ENCODE measurements at places on chromosomes 1 and 21. TPM values are rescaled to one million over a fixed set of nuclear protein-coding genes. Genes with fewer than 3 reads are reported as not detected.

SLC30A10 gene
- total RNA-seq: 56.5 TPM

SPRR2E gene
- total RNA-seq: not detected

FAM229A gene
- 3.3 TPM for total RNA-seq

CFAP141 gene
- not detected for total RNA-seq

DNA sequence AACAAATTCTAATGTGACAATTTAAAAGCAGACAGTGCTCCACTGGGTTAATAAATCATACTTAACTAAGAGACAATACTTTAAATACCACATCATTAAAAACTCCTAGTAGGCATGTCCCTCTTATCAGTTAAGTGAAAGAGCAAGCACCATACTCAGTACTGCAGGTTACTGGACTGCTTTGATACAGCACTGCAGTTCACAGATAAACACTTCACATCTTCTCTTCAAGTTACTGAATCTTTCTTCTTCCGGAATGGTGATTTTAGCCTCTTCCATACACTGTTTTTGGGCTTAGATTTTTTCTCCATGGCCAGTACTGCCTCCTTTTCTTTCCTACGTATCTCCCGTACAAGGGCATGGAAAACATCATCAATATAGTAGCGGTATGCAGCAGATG lies 11.0 kb downstream of the RIT1 start:
- DNase-seq: no peak

DNA sequence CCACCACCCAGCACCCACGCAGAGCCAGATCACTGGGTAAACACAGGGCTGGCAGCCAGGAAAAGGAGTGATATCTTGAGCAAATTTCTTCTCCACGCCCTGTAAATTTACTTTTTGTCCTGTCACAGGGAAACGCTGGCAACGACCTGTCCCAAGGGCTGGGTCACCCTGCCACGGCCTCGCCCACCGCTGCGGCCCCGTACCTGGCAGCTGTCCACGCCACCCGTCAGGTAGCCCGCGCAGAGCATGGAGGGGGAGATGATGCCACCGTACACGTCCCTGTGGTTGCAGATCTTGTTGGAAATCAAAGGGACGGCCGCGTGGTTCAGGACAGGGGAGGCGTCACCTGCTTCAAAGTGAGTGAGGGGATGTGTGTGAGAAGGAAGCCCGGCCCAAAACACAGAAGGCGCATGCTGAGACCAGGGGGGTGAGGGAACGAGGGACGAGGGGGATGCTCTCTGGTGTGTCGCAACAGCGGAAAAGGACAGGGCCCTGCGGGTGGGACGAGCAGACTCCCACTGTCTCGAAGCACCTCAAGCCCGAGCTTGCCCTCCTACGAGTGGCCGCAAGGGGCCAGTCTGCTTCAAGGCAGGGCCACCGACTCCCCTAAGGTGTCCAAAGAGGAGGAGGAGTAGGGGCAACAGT lies 10.1 kb upstream of the TFF1 start:
- no peak for DNase-seq

- DNase-seq: peak; percentile 88
These were observed 18.1 kb downstream of the GPR157 start for GRCh38 chr1:9110669-9111356.

GRCh38 chr1:76285578-76286135 lies 211.1 kb downstream of the ST6GALNAC3 start:
- DNase-seq: no peak

DNA sequence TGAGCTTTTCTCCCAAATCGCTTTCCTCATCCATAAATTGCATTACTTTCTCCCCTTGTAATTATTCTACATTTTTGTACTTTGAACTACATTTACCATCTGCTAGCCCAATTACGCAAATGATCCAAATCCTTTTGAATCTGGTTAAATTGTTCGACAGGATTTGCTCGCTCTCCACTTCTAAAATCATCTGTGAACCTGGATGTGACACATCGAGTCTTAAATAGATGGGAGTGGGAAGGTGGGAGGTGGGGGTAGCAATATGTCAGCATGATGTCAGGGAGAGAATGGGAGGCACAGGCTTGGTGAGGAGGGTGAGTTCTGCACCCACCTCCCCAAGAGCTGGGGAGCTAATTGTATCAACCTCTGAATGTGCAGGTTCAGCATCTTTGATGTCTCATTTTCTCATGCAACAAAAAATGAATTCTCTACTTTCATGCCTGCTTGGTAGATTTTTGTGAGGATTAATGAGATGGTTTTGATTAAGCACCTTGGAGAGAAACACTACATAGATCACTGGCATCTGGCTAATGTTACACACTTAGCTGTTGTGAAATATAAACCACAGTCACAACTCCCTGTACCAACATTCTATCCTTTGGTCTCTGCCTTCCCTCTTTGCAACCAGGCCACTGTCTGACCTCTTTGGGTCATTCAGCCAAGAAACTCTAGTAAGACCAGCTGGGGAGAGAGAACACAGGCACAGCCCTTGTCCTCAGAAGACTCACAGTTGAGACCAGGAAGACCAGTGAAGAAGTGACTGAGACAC lies 165.1 kb downstream of the DAB1 start:
- DNase-seq: no peak

- DNase-seq: no peak
These were observed 211.6 kb downstream of the CAMTA1 start for GRCh38 chr1:6996866-6997265.

- no peak for DNase-seq
These were observed 83.9 kb downstream of the SMYD2 start for GRCh38 chr1:214364786-214365295.

DNA sequence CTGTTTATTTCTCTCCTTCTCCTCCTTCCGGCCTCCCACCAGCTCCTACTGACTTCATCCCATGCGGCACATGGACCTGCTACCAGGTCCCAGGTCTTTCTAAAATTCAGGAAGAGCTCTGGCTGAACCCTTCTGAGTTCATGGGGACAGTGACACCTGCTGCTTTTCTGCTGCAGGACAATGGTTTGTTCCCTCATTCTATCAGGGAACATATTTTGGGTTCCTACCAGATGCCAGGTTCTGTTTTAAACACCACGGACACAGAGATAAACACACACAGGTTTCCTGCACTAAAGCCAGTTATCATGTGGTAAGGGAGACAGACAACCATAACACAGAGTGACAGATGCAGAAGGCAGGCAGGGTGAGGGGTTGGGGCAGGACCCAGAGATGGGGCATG lies 114.0 kb upstream of the RAB4A start:
- no peak for DNase-seq

GRCh38 chr1:182795563-182796228 lies 6.1 kb downstream of the NPL start:
- no peak for DNase-seq

DNA sequence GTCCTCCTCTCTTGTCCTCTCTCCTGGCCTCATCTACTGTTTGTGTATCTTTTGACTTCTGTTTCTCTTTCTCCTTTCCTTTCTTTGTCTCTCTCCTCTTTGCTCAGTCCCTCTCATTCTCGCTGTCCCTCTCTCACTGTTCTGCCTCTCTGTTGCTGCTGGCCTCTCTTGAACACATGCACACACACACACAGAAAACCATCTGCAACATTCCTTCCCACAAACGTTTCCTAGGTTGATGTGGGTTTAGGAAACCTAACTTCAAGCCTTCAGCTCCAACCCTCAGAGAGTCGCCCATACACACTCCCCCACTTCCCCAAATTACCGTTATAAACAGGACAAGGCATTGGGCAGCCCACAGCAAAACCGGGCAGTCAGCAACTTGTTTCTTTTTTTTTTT lies 10.9 kb upstream of the SSBP3 start:
- no peak for DNase-seq
